ENCODE measurements at places on chromosomes 5 and 9. TPM values are rescaled to one million over a fixed set of nuclear protein-coding genes. Genes with fewer than 3 reads are reported as not detected.
A peak's percentile ranks its signal among the peaks of the same experiment; 100 is the strongest.

MARCHF11 gene
- 2.1 TPM for total RNA-seq

GNPDA1 gene
- 72.2 TPM for total RNA-seq

DNA sequence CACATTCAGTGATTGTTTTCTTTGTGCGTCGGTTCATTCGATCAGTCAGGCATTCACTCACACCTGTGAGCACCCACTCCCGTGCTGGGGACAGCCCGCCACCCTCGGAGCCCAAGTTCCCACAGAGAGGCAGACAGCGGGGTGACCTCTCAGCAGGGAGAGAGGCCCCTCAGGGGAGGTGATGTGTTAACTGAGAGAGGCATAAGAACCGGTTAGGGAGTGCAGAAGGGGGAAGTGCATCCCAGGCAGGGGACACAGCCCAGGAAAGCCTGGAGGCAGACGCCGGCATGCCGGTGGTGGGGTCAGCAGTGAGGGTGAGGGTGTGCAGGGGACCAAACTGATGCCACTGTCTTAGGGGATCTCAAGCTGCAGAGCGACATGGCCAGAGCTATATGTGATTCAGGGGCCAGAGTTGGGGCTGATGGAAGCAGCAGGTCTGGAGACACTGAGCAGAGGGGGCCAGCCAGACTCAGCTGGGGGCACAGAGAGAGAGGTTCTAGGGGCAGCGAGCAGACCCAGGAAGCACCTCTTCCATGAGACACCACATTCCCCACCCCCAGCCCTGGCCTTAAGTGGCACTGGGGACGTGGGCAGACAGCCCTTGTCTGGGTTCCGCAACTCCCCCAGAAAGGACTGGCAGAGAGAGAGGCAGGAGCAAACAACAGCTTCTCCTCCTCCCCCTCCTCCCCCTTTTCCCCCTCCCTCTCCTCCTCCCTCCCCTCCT is 35.9 kb downstream of the HK3 start:
- DNase-seq, result peak; percentile 73

EQTN gene
- total RNA-seq, result 2.1 TPM

Data from H7 (cell line).